ENCODE measurements at places on chromosomes 12 and 14. TPM values are rescaled to one million over a fixed set of nuclear protein-coding genes. Genes with fewer than 3 reads are reported as not detected.

- peak; percentile 94 for DNase-seq
Measured at GRCh38 chr12:111429828-111430432, 24.2 kb downstream of the SH2B3 start.

Gene MGAT4C
- not detected for total RNA-seq

Gene ARHGAP9
- 403 TPM for total RNA-seq

Gene NDUFB1
- 54.8 TPM for total RNA-seq

GRCh38 chr12:78864870-78865463 is 393 bp downstream of the SYT1 start:
- DNase-seq = no peak

Gene FAM90A1
- 0.67 TPM for total RNA-seq

GRCh38 chr12:14400599-14400998 is 35.1 kb downstream of the ATF7IP start:
- DNase-seq = peak; percentile 42

DNA sequence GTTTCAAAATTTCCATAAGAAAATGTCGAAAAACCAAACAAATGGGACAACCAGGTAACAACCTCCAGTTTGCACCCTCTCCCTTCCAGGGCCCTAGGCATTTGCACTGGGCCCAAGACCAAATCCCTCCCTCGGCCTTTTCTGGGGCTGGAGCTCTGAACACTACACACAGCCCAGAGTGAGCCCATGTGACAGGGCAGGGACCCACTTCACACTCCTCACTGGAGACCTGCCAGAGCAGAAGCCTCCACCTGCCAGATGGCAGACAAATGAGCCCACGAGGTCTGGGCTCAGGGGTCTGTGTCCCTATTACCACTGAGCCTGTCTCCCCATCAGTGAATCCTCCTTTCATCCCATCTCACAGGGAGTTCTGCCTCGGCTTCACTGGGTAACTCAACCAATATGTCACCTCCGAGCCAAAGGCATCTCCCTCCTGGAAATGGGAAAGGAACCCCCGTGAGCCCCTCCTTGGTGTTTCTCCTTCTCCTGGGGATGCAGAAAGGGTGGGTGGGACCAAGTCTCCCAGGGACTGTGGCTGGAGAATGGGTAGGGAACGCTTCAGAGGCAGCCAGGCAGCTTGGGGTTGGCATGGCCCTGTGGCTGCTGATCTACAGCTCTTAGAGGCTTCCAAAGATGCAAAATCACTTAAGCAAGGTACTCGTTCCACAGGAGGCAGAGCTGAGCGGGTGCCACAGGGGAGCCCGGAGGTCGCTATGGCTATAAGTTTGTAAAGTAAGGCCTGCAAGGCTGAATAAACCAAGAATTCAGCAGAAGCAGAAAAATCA is 10.6 kb downstream of the VWF start:
- DNase-seq = no peak

DNA sequence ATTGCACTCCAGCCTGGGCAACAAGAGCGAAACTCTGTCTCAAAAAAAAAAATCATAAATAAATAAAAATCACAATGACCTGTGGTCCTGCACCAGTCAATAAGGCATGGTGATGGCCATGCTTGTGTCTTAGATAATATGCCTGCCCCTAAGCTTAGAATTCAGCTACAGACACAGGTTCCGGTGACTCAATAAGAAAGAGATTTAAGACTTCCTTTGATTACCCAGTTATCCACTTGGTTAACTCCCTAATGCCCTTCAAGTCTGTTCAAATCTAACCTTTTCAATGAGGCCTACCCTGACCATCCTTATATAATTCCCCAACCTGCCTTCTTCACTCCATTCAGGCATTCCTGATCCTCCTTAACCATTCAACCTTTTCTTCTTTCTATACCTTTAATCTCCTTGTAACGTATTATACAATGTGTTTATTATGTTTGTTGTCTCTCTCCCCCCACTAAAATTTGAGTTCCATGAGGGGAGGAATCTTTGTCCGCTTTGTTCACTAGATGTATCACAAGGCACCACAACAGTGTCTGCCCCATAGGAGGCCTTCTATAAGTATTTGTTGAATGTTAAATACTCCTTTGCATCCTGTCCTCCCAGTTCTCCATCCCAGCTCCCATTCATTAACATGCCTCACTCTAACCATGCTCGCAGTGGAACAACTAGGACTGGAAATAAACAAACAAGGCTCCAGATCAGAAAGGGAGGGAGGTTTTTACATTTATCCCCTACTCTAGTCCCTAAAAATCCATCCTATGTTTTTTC is 8.9 kb downstream of the MAP4K5 start:
- no peak for DNase-seq

DNA sequence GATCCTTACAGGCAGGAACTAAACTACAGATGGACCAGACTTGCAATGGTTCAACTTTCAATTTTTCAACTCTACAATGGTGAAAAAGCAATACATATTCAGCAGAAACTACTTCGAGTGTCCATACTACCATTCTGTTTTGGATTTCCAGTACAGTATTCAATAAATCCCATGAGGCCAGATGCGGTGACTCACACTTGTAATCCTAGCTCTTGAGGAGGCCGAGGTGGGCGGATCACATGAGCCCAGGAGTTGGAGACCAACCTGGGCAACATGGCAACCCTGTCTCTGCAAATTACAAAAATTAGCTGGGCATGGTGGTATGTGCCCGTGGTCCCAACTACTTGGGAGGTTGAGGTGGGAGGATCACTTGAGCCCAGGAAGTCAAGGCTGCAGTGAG is 336.1 kb downstream of the MED13L start:
- no peak for DNase-seq

- no peak for DNase-seq
Measured at GRCh38 chr14:34826661-34827060, 48.5 kb downstream of the BAZ1A start.

Gene DEGS2
- not detected for total RNA-seq

DNA sequence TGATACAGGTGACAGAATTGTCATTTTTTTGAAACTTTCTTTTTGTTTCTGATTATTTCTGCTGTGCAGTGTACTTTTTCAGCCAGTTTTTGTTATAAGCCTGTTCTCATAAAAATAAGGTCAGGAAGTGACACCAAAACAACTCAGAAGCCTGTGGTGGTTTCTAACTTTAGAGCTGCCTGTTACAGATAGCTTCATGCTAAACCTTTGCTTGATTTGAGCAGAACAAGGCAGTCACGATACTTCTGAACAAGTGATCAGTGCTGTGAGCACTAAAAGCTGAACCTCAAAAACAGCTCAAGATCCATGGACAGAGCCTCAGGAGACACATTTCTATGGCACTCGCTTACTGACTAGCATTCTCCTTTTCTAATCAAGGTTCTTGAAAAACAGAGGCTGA is 82.0 kb downstream of the PRKCH start:
- DNase-seq = peak; percentile 71

GRCh38 chr12:116624516-116624915 is 65.3 kb downstream of the MAP1LC3B2 start:
- DNase-seq = no peak

Gene FOXA1
- 1.0 TPM for total RNA-seq

GRCh38 chr14:22417914-22418313 is 171.1 kb downstream of the DAD1 start:
- DNase-seq = no peak

Gene TMTC1
- total RNA-seq = not detected

- DNase-seq = no peak
Measured at GRCh38 chr14:96304956-96305355, 48.9 kb downstream of the BDKRB1 start.

- no peak for DNase-seq
Measured at GRCh38 chr12:41992022-41992421, 152.7 kb downstream of the GXYLT1 start.

DNA sequence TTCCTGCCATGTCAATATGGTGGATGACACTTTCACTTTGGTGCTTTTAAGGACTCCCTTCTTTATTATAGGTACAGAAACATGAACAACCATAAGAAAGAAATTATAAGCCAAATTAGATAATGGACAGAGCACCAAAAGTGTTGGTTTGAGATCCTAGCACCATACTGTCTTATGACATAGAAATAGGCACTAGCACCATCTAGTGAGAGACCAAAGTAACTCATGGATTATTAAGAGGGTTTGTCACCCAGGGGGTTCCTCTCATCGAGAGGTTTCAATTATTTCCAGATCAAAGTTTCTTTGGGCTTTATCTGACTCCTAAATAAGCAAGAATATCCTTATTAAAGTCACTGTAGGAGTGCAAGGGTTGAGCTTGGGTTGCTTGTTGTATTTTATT is 153.0 kb upstream of the DIO2 start:
- no peak for DNase-seq
